ENCODE measurements at places on chromosomes 16 and 17.

- H3K27me3 ChIP-seq = peaks cover 18% of the 10 kb centered on the region
- no peaks in the 10 kb centered on the region for H3K36me3 ChIP-seq
- H3K27ac ChIP-seq = no peak overlapping the region
- no peak for DNase-seq
- no peaks in the 10 kb centered on the region for H3K4me1 ChIP-seq
These were observed 260.6 kb downstream of the C16orf95 start for GRCh38 chr16:87056551-87056950.

- no peak overlapping the region for H3K27ac ChIP-seq
- DNase-seq = peak; percentile 64
- no peaks in the 10 kb centered on the region for H3K4me1 ChIP-seq
- peaks cover 4% of the 10 kb centered on the region for H3K36me3 ChIP-seq
These were observed 25.9 kb downstream of the BRIP1 start for GRCh38 chr17:61837175-61838051.

DNA sequence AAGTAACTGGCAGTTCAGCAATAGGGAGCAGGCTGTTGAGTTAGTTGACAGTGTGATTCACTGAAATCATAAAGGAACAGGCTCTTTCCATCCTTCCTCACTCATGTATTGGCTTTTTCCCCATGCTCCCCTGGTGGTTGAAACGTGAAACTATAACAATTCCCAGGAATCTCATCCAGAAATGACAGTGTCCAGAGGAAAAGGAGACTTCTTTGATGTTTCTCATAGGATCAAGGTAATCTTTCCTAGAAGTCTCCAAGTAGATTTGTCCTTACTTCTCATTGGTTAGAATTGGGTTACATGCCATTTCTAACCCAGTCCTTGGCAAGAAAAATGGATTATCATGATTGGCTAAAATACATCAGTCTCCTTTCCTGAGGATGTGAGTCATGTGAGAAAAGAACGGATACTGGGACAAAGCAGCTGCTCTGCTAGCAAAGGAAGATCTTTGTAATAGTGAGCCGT is 14.4 kb downstream of the TTC19 start:
- H3K4me1 ChIP-seq = peaks cover 3% of the 10 kb centered on the region
- H3K27ac ChIP-seq = no peak overlapping the region
- no peak for DNase-seq
- no peaks in the 10 kb centered on the region for H3K27me3 ChIP-seq
- peaks cover 46% of the 10 kb centered on the region for H3K36me3 ChIP-seq

GRCh38 chr17:14080847-14081251 is 11.5 kb downstream of the COX10 start:
- no peak for DNase-seq
- no peaks in the 10 kb centered on the region for H3K27me3 ChIP-seq

GRCh38 chr16:70728150-70728549 is 42.3 kb upstream of the MTSS2 start:
- H3K4me1 ChIP-seq = no peaks in the 10 kb centered on the region
- DNase-seq = no peak
- H3K27ac ChIP-seq = no peak overlapping the region
- H3K4me3 ChIP-seq = no peak overlapping the region
- no peaks in the 10 kb centered on the region for H3K27me3 ChIP-seq
- H3K36me3 ChIP-seq = peaks cover 3% of the 10 kb centered on the region
